ENCODE measurements at places on chromosomes 12 and 14.

- no peak for DNase-seq
These were observed 225.4 kb downstream of the KLHL28 start for GRCh38 chr14:44736326-44736725.

DNA sequence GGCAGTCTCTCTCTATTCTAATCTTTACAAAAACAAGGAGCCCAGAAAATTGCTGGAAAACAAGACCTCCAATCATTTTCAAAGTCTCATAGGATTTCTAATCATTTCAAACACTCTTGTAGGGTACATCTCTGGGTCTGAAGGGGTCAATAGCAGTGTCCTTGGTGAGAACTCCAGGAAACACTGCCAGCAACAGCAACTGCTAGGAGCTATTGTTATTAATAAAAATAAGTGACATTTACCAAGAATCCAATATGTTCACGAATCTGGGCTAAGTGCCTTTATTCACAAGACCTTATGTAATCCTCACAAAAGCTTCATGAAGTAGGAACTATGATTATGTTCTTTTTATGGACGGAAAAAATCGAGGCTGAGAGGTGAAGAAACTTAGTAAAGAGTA, 72.8 kb downstream of the TTC7B start:
- no peak for DNase-seq

- DNase-seq, result no peak
These were observed 37.8 kb downstream of the PRPF40B start for GRCh38 chr12:49661191-49661590.

DNA sequence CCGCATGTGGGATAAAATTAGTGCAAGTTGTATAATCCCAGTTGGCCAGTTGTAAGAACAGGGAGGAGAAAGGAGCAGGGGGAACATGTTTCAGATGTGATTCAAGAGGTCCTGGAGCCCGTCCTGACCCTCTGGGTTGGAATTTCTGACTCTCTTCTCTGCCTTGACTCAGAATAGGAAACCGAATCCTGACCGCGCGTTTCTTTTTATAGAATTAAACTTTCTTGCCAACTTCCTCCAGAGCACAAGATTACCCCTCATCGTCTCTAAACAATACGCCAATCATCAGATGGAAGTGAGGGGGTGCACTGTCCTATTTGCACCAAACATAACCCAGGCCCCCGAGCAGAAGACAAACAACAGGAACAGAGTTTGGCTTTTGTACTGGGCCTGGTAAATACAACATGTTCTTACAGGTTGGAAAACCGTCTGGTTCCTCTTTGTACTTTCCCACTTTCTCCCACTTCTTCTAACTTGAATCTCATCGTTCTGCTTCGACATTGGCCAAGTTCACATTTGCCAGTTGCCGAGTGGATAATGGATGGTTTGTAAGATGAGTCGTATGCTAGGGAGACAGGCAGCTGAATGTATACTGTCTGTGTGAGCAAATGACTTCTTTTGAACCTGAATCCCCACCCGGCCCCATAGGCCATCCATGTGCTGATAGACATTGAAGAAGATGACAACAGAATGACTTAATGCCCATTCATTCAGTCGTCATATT, 42.6 kb upstream of the MED13L start:
- peak; percentile 61 for DNase-seq

GRCh38 chr14:67962215-67962644, 142.7 kb downstream of the RAD51B start:
- DNase-seq, result no peak

- DNase-seq, result no peak
These were observed 671.5 kb downstream of the MED13L start for GRCh38 chr12:115606040-115606439.

DNA sequence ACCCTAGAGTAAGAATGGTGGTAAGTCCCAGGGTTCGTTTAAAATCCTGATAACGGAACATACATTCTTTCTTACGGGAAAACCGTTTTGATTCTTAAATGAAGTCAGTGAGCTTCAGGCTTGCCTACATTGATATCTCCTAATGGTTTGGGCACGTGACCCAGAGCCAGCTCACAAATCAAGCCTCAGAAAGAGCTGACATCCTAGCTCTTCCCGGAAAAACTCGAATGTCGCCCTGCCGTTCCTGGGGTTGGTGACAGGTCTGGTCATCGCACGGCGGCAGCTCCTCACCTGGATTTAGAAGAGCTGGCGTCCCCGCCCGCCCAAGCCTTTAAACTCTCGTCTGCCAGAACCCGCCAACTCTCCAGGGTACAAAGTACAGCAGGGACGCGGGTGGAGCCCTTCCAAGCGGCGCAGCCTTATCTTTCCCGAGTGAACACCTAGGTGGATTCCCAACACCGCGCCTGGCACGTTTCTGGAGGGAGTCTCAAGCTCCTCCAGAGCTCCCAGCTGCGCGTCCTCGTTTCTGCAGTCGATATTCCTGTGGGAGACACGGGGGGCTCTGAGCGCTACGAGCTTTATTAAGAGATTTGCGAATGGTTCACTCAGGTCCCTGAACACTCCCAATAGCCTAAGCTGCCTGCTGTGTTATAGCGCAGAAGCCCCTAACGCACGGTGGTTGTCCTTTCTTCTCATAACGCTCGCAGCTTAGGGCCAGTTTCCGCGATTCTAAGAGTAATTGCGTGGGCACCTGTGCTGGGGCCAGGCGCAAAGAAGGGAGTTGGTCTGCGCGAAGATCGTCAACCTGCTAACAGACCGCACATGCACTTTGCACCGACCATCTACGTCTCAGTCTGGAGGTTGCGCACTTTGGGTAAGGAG, at the start of gene SSTR1:
TSS of gene SSTR1 (plus strand) at position 169 of the 882 bp plus-strand sequence. CDS start 1,486 bp downstream, outside the sequence.
- no peak for DNase-seq

GRCh38 chr14:22423958-22424357, 165.1 kb downstream of the DAD1 start:
- DNase-seq, result no peak

GRCh38 chr12:127178052-127178451, 1088.9 kb upstream of the TMEM132C start:
- DNase-seq, result no peak

GRCh38 chr14:63288853-63289252, 29.9 kb downstream of the GPHB5 start:
- no peak for DNase-seq

GRCh38 chr14:52338051-52338681, 24.1 kb downstream of the PTGER2 start:
- no peak for DNase-seq

- no peak for DNase-seq
These were observed 77.0 kb upstream of the BCL11B start for GRCh38 chr14:99348816-99349614.

DNA sequence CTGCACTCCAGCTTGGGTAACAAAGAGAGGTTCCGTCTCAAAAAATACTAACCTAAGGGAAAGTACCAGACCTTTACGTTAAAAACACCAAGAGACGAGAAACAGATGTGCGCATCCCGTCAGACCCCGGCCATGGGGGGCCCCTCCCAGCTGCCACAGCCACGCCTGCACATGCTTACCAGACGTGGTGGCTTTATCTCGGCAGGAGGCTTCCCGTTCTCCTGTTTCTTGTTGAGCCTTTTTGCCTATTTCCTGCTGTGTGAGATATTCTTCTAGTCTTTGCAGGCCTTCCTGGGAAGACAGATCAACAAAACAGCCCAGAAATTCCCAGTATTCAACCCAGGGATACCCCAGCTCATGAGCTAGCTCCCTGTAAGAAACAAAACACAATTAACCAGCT, 23.6 kb downstream of the PGAM5 start:
- DNase-seq, result no peak

DNA sequence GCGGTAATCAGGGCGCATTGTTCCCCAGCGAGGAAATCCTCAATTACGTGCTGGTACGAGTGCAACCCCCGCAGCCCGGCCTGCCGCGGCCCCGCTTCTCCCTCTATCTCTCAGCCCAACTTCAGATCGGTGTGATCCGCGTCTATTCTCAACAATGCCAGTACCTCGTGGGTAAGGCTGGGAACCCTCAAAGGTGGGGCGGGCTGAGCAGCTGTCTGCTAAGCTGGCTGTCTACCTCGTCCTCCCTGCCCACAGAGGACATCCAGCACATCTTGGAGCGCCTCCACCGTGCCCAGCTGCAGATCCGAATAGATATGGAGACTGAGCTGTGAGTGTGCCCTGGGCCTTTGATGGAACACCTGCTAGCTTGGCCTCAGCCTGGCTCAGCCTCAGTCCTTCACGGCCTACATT, 996 bp downstream of the REC8 start:
- no peak for DNase-seq

GRCh38 chr12:96164951-96165811, 29.0 kb upstream of the ELK3 start:
- no peak for DNase-seq

DNA sequence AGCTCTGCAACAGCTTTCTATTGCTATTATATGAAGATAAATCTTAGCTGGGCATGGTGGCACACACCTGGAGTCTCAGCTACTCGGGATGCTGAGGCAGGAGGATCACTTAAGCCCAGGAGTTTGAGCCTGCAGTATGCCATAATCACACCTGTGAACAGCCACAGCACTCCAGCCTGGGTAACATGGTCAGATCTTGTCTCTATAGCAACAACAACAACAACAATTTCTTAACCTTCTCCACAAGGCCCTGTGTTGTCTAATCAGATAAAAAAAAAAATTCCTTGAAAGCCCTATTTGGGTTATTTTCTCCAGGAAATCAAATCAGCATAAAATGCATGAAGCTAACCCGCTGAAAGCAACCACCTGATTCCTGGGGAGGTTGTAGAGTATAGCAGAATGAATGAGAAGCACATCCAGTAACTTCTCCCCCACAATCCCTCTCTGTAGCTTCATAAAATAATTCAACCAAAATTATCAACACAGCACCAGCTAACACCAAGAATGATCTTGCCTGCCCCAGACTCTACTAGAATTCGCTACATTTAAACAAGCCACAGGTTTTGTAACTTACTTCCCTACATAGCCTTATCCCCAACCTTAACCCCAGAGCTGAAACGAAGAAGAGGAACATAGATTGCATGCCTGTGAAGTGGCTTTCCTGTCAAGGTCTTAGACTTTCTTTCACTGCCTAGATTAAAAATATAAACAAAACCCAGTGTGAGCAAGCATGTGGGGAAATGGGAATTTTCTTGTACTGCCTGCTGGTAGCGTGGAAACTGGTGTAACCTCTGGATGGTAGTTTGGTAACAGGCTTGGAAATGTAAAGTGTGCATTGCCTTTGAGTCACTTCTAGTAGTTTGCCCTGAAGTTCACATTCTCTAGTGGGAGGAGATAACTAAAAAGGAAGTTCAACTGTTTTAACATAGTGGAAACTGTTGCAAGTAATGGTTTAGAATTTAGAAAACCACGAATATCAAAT, 6.0 kb upstream of the STK38L start:
- DNase-seq, result no peak

DNA sequence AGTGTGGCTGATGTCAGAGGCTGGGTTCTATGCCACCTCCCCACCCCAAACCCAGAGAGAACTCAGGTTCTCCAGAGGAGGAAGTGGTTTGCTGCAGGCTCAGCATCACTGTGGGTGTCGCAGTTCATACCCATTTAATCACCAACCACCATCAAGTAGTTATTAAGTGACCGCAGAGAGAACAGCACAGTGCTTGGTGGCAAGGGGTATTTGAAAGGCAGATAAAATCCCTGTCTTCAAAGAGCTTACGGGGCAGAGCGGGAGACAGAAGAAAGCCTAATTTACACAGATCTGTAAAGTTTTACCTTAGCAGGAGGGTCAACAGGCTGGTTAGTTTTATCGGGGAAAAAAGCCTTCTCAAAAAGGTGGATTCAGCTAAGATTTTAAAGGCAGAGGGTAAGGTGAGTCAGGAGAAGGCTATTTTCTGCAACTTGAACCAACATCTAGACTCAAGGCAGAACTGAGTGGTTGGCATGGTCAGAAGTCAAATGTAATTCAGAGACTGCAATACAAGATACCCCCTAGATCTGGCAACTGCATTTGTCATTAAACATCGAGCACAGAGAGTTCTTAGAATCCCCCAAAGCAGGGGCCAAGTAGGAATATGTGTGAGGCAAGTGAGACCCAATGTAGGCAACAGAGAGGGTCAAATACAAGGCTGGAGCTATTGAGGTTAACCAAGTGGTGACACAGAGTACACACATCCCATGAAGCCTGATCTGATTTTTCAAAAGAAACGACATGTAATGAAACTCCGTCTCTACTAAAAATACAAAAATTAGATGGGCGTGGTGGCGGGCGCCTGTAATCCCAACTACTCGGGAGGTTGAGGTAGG, 13.2 kb downstream of the PXN start:
- DNase-seq, result peak; percentile 88

- DNase-seq, result no peak
These were observed 341.4 kb downstream of the ADAMTS20 start for GRCh38 chr12:43210485-43211192.

- no peak for DNase-seq
These were observed 297.8 kb downstream of the FOXG1 start for GRCh38 chr14:29064305-29064900.

DNA sequence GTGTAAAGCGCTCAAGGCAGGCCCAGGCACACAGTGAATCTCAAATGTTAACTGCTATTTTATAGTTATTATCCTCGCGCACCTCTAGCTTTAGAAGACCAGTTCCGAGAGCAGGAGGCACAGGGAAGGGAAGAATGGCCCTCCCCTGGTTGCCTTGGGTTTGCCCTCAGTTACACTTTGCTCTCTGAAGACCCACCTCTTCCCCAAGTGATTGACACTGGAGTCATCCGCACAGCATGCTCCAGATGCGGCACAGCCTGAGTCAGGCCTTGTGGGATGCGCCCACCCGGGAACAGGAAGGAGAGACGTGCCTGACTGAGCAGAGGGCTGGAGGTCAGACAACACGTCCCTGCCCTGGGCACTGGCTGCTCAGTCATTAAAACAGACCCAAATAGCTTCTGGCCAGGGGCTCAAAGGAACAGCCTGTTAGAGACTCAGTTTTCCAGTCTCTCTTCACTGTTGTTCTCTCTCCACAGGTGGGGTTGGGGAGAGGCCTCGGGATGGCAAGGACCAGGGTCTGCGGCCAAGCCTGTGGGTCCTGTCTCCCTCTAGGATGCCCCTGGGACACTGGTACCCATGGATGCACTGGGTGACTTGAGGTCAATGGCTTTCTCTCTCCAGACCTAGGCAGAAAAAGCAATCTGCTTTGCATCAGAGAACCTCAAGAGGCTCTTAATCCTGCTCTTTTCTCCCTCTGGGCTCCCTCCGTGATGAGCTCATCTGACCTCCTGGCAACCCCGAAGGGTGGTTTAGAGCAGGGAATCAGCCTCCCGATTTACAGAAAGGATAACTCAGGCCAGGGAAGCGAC, 13.6 kb upstream of the MLXIP start:
- no peak for DNase-seq

- no peak for DNase-seq
These were observed 147.4 kb upstream of the NUDT4 start for GRCh38 chr12:93230326-93230720.

DNA sequence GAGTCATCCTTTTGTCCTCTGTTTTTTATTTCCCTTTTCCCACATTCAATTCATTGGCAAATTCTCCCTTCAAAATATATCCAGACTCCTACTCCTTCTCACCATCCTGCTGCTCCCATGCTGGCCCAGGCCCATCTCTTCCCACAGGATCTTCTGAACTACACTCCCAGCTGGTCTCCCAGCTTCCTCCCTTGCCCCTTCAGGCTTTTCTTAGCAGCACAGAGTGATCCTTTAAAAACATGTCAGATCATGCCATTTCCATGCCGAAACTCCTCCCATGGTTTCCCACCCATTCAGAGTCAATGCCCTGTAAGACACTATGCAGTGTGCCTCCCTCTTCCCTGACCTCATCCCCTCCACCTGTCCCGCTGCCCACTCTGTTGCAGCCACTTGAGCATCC, 2.4 kb upstream of the KRT84 start:
- no peak for DNase-seq

GRCh38 chr12:106171117-106171750, 32.5 kb upstream of the NUAK1 start:
- DNase-seq, result no peak
